Activated CD4-positive, alpha-beta T cell treated with anti-CD3 and anti-CD28 coated beads, Interleukin-2, Interleukin-4, amounts not matched to agents 100 ng/mL and 50 ng/mL, durations not matched to agents 16 hours and 8 hours (primary cell): ENCODE measurements at places on chromosomes 5 and 9.

DNA sequence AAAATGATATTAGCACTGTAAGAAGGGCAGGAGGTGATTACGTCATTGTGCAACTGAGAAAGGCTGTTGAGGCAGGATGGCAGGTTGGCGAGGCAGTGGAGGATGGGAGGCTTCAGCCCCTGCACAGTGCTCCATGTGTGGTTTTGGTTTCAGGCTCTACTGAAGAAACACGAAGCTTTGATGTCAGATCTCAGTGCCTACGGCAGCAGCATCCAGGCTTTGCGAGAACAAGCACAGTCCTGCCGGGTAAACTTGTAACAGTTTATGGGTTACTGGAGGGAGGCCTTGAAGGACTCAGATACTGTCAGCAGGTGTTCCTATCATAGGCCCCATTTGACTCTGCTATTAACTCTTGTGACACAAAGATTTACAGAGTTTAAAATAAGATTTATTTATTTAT, 35.1 kb downstream of the SPTAN1 start:
- peak; percentile 79 for DNase-seq

DNA sequence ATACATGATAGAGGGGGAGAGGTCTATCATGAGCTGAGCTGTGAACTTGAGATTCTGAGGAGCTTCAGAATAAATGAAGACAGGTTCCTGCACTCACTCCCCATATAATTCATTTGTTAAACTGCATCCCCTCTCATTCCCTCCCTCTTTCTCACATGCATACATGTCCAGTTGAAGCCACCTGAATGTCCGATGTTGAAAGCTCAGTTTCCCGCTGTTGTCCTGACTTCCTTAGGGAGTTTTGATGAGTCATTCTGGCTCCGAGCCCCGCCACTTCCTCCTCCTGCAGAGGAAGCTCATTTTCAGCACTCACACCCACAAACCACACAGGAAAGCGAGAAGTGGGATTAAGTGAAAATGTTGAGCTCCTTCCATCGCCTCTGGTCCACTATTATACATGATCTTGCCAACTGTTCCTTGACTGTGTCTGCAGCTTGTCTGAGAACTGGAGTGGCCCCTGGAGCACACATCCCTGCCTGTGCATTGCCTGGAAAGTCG, 121.2 kb downstream of the CEMIP2 start:
- DNase-seq: peak; percentile 39

DNA sequence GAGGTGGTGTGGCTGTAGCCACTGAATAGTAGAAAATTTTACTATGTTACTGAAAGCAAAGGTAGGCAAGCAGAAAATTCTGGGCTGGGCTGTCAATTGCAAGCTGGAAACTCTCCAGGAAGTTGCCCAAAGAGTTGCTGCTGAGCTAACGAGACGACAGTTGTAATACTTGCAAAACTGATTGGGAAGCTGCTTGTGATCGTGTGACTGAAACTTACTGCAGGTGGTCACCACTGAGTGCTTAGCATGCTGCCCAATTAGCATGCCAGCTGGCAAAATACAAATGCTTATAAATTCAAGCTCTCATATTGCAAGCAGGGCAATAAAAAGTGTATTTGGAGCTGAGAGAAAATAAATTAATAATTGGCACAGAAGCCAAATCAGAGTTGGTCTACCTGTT, 758.5 kb upstream of the EDIL3 start:
- no peak for DNase-seq

- peak; percentile 76 for DNase-seq
These were observed 1.3 kb downstream of the ANXA1 start for GRCh38 chr9:73152953-73153352.

GRCh38 chr9:92270511-92270910, 23.0 kb downstream of the IARS1 start:
- no peak for DNase-seq

DNA sequence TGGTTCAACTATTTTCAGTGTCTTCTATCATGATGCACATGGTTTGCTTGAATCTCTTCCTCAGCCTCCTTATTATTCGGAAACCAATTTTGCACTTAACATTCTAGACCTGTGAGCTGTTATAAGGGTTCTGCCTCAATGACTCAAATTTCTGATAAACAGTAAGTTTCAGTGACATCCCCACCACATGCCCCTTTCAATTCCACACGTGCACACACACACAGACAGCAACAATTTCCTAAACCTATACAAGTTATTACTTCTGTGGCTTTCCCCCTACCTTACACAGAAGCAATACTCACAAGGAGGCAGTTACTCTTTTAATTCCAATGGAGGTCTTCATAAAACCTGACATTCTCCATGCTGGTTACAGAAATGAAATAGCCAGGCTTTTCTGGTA, 102.4 kb downstream of the ELAVL2 start:
- DNase-seq: no peak

GRCh38 chr5:147986134-147986757, 77.5 kb upstream of the SPINK5 start:
- no peak for DNase-seq

- DNase-seq: no peak
These were observed 60.2 kb upstream of the SLC2A8 start for GRCh38 chr9:127336506-127337352.

GRCh38 chr5:9557696-9558095, 11.8 kb upstream of the SEMA5A start:
- no peak for DNase-seq

DNA sequence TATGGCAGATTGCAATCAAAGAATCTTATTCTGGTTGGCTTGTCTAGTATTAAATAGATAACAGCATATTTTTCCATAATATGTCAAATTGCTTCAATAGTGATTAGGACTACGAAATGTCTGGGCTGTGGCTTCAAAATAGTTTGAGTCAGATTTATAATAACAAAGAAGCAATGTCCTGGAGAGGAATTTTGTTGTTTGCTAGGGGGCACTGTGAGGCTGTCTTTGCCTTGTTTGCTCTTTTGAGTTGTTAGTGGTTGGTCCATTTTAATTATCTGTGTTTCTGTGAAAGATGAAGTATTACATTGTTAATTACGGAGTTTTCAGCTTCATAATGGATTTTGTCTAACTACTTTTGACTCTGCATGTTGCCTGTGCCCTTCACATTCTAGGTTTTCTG, 713.6 kb downstream of the TLE4 start:
- DNase-seq: no peak

- peak; percentile 1 for DNase-seq
These were observed 267.9 kb upstream of the PDE4D start for GRCh38 chr5:60161340-60161934.

GRCh38 chr9:2260417-2261306, 245.5 kb downstream of the SMARCA2 start:
- no peak for DNase-seq

DNA sequence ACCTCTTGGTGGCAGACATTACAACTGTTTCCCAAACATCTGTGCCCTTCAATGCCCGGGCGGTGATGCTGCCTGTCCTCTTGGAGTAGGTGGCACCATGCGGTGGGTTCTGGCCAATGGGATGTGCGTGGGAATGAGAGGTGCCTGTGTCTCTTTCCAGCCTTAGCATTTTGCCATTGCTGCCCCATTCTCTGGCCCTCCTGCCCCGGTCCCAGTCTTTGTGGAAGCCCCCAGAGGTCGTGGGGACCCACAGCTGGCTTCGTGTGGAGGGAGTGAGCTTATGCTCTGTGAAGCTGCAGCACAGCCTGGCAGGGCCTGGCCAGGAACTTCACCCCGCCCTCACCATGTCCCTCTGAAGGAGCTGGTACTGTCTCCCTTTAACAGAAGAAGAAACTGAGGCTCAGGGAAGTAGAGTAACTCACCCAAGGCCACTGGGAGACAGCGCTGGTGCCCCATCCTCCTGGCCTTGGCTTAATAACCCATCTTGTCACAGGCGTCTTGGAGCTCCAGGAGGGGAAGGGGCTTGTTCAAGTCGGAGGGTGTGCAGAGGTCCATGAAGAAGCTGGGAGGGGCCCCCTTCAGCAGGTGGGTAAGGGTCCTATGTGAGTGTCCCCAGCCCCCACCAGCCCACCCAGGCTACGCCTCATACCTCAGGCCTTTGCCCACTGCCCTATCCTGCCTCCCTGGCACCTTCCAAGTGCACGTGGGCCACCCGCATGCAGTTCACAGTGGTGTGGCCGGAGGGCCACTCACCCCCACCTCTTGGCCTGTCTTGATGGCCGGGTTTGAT, 173.6 kb downstream of the GAPVD1 start:
- no peak for DNase-seq
